ENCODE measurements at places on chromosomes 1 and 21.
A peak's percentile ranks its signal among the peaks of the same experiment; 100 is the strongest.

- no peak for DNase-seq
These were observed 26.4 kb downstream of the ABCA4 start for GRCh38 chr1:94094469-94095111.

GRCh38 chr1:35876988-35877387 is 6.0 kb upstream of the AGO1 start:
- DNase-seq = no peak

DNA sequence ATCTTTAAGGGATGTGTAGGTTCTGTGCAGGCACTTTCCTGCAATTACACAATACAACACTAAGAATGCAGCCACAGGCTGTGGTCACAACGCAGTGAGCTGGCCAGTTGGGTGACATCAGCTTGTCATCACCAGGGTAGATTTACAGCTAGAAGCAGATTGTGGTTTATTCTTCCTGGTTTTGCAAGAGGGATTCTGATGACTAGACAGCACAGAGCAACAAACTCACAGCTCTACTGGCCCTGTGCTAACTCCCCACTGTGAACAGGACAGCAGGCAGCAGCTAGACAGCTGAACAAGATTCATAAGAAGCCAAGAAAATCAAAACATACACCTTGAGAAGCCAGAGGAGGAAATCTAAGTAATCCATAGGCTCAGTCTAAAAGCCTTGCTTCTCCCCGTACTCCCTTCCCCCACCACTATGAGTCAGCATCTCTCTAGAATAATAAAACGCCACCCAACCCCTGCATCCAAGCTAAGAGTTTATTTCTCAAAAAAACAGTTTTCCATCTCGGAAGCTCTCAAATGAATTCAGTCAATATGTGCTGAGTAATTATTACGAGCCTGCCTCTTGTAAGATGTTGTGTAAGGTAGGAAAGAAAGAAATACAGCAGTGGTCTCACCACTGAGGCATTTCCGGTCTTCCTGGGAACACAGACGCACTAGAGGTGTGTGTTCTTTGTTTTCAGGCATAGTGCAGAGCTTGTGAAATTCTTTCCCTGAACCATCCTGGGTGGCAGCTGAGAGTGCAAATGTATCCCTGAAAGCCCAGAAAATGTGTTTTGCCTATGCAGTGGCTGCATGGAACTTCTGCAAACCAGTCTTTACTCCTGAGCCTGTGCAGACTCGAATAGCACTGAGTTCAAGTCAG is 162.8 kb downstream of the NTPCR start:
- peak; percentile 100 for DNase-seq

GRCh38 chr1:3482378-3482849 is 27.9 kb downstream of the ARHGEF16 start:
- DNase-seq = no peak

- DNase-seq = no peak
These were observed 56.3 kb downstream of the GNG12 start for GRCh38 chr1:67777016-67777415.

GRCh38 chr1:100164216-100164615 is 13.8 kb downstream of the LRRC39 start:
- no peak for DNase-seq

DNA sequence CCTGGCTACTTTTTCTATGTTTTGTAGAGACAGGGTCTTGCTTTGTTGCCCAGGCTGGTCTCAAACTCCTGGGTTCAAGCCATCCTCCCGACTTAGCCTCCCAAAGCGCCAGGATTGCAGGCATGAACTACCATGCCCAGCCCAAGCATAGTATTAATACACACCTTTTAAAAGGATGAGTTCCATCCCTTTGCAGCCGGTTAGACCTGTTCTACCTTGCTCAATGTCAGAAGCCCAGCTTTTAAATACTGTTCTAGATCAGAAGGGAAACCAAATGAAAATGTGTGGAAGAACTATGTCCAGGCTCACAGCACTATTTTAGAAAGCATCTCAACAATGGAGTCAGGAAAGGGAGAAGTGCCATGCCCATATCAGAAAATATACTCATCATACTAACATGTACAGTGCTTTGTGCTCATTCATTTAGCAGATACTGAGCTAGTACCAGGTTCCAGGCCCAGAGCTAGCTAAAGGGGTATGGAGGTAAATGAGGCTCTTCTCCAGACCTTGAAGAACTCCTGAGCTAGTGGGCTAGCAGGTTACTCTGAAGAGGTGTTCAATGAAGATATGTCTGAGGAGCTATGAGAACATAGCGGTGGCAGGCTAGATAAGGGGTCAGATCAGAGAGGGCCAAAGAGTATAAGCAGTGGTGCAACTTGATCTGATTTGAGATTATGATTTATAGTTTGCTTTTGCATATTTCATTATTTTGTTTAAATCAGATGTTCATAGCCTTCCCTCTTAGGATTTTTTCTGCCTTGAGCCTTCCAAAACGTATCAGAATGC is 78.2 kb downstream of the RNF220 start:
- DNase-seq = no peak

GRCh38 chr1:224054012-224054411 is 59.9 kb upstream of the FBXO28 start:
- peak; percentile 4 for DNase-seq

DNA sequence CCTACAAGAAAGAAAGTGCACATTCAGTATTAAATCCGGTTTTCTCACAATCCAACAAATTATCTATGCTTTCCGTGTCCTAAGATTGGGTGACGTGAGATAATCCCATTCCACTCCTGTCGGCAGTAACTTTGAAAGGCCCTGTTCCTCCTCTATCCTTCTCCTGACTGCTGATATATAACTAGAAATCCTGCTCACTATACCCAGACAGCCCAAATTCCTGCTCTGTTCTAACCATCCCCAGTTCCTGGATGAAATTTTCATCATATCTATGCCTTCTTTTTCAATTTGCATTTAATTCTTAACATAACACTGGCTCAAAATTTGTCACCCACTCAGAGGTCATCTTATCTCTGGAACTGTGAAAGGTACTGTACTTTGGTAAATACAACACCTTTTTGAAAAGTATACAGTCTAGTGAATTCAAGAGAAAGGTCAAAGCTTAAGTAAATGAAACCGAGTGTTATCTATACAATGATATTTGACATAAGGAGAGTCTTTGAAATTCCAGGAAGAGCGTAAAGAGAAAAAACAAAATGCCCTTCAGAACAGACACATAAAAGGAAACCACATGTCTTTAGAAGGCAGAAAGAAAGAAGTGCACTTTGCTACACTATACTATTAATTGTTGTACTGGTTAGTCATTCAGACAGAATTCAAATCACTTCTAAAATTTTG is 200.5 kb upstream of the NEGR1 start:
- no peak for DNase-seq

DNA sequence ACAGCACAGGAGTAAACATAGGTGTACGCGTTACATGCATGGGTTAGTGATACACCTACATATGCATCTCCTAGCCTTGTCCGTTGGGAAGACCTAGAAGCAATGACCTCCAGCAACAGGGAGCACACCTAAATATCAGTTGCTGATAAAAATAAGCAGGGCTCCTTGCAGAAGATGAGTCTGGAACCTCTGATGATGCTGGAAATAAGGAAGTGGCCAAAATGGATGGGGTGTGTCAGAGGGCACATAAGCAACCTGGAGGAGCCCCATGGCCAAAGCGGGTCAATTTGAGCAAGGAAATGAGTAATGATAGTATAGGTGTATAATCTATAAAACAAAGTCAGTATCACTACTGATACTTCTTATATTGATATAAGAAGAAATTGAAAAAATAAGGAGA is 13.7 kb downstream of the ADARB1 start:
- no peak for DNase-seq

- DNase-seq = peak; percentile 40
These were observed 393.5 kb downstream of the SMYD3 start for GRCh38 chr1:246113555-246114095.

DNA sequence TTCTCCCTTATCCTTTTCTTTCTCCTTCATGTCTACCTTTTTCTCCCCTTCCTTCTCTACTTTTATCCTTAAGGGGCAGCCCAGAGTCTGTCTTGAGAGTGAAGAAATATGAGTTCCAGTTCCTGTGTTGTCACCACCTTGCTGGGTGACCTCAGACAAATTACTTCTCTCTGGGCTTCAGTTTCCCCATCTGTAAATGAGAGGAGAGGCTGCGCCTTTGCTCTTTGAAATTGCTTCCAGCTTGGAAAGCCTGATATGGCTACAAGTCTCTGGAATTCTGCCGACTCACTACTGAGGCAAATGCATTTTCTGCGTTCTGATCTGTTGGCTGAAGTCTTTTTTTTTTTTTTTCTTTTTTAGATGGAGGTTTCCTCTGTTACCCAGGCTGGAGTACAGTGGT is 119.2 kb downstream of the SYF2 start:
- DNase-seq = peak; percentile 53

- DNase-seq = peak; percentile 80
These were observed 9.9 kb upstream of the ZBTB17 start for GRCh38 chr1:15985611-15986297.

DNA sequence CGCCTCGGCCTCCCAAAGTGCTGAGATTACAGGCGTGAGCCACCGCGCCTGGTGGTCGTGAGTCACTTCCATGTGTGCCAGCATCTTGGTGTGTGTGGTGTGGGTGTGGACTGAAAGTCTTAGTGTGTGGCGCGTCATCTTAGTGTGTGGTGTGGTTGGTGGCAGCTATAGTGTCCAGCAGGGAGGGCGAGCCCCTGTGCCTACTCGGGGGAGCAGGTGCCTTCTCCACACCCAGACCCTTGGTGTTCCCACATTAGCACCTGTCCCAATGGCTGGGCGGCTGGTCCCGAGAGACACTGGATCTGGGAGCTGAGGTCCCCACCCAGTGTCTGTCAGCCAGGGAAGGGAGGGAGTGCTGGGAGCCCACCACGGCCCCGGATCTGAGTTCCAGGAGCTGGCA is 2.8 kb downstream of the SCNN1D start:
- peak; percentile 27 for DNase-seq

GRCh38 chr1:9197186-9198099 is 37.1 kb upstream of the H6PD start:
- DNase-seq = no peak

- DNase-seq = no peak
These were observed 22.8 kb upstream of the PDE9A start for GRCh38 chr21:42630626-42631025.

- DNase-seq = peak; percentile 62
These were observed 132.2 kb upstream of the HOOK1 start for GRCh38 chr1:59682396-59683080.

- DNase-seq = no peak
These were observed 13.6 kb upstream of the CEP85 start for GRCh38 chr1:26220199-26220912.

- no peak for DNase-seq
These were observed 41.2 kb upstream of the ZC3H12A start for GRCh38 chr1:37433171-37433570.

DNA sequence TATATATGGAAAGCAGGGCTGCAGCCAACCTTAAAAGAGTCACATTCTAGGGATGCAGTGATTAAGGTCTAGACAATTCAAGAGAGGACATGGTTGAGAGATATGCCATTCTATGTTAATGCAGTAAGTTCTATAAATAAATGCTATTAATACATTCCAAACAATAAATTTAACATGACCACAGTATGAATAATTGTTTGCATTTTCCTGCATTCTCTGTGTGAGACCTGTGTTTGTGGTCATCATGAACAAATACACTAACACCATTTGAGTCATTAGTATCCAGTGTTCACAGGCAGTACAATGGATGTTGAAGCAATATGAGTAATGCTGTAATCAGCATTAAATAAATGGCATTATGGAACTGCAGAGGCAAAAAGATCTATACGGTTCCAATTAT is 5.5 kb upstream of the ZRANB2 start:
- no peak for DNase-seq

GRCh38 chr1:12052008-12052573 is 11.0 kb upstream of the TNFRSF8 start:
- peak; percentile 71 for DNase-seq

DNA sequence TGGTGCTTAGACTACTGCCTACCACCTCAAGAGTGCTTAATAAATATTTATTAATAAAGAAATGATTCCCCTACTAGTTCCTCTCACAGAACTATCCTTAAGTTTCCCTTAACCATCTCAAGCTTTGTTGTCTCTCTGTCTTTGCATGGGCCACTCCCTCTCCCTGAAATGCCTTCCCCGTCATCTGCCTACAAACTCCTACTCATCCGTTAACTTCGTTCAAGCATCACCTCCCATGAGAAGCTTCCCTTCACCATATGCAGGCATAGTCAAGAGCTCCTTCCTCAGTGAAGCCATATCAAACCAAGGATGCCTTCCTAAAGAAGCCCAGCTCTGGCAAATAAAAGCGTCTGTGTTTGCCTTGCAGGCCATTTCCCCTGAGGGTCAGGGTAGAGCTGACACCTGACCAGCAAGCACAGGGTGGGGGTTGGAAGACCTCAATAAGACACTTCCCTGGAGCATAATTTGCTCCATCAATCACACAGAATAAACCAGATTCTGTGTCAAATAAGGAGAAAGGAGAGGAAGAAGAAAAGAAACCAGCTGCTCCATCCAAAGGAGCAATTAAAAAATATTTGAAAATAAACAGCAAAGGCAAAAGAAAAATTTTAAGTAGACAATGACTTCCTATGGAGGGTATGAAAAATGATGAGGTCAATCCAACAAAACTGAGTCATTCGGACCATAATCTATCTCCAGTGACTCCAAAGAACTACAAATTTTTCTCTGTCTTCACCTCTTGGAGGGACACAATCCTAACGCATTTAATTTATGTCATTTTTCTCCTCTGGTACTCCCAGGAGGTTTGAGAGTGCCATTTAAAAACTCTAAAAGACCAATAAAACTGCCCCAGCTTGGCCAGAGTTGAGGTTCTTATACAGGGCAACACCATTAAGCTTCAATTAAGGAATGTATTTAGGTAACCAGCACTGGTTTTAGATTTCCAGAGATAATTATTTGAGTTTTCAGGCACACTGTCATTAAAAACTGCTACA is 303.6 kb downstream of the KCNH1 start:
- no peak for DNase-seq

DNA sequence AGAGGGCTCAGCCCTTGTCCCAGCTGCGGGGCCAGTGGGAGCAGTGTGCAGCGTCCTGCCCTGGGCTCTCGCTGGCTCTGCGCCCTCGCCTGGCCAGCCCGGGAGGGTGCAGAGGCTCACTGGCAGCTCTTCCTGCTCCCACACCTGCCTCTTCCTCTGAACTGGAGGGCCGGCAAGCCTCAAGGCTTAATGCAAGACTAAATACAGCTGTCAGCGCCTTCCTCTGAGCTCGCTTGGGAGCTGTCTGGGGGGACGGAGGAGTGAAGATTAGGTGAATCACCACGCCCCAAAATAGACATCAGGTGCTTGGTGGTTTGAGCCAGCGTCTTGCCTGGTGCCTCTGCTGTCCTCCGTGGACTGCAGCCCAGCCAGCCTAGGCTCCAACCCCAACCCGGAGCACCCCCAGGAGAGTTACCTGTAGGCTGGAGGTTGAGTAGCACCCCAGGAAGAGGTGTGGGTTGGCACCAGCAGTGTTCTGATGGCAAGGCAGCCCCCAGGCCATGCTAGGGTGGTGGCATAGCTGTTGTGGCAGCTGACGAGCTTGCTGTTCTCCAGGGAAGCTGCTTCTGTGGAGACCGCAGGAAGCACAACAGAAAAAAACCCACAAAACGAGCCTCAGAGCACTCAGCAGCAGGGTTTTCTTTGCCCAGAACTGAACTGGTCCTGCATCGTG is 36.9 kb downstream of the UMODL1 start:
- peak; percentile 61 for DNase-seq

GRCh38 chr21:42229676-42230075 is 10.7 kb downstream of the ABCG1 start:
- no peak for DNase-seq

GRCh38 chr1:233654658-233655280 is 40.9 kb downstream of the KCNK1 start:
- DNase-seq = no peak

Data from MV-4-11 (cell line).